Epithelial cell of proximal tubule (primary cell): ENCODE measurements at places on chromosomes 4 and X.

DNA sequence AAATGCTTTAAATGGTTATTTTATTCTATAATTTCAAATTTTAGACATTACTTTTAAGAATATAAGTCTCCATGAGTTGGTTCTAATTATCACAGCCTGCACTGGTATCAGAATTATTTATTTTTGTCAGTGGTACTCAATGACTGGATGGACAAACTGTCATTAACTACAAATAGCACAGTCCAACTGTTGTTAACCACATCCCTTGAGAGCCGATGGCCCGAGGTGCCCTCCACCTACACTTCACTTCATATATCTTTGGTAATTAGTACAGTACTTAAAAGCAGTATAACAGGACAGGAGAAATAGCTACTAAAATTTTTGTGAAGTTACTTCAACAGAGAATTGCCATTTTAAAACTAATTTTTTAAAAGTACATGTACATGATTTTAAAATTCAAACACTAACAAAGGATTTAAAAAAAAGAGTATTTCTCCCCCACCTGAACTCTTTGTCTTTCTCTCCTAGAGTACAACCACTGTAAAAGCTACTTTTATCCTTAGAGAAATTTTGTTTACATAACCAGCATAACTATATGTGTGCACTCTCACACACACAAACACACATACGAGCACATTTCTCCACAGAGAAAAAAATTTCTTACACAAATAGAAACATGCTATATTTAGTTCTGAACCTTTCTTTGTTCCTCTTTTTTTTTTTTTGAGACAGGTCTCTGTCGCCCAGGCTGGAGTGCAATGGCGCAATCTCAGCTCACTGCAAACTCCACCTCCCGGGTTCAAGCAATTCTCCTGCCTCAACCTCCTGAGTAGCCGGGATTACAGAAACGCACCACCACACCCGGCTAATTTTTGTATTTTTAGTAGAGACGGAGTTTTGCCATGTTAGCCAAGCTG lies 6.5 kb downstream of the TIFA start:
- DNase-seq: no peak

DNA sequence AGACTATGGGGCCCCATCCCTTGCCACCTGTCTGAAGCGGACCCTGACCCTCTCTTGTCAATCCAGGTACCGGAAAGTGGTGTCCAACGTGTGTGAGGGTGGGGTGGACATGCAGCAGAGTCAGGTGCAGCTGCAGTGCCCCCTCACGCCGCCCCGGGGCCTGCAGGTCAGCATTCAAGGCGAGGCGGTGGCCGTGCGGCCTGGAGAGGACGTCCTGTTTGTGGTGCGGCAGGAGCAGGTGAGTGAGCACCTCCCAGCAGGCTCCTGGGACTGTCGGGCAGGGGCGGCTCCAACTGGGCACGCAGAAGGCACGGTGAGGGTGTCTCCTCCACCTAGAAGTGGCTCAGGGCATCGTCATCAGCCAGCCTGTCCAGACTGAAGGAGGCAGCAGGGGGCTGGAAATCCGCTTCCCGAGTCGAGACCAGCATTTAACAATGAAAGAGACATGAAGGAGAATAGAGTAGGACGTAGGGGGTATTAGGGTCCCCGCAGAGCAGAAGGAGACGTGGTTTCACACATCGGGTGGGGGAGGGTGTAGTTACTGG lies 221.6 kb downstream of the AFAP1 start:
- no peak for DNase-seq

- no peak for DNase-seq
Observed at GRCh38 chr4:10096978-10097335, 19.6 kb downstream of the WDR1 start.

DNA sequence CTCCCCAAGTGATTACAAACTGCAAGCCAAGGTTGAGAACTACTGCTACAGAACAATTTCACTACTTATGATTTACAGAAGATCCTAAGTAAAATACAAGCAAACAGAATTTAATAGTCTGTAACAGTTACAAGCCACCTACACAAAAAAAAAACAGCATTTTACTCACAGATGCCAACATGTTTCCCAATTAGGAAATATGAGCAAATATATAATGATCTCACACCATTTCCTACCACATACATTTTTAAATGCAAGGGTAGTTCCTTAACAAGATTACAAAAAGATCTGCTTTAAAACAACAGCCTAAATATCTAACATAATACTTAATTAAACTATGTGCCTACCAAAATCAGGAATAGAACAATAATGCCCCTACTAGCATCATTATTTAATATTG lies 63.4 kb downstream of the EFHC2 start:
- DNase-seq: no peak

- peak; percentile 61 for DNase-seq
Observed at GRCh38 chr4:102843273-102843672, 15.9 kb upstream of the UBE2D3 start.

GRCh38 chr4:138677748-138678147 lies 337.8 kb upstream of the NOCT start:
- DNase-seq: no peak

- DNase-seq: no peak
Observed at GRCh38 chr4:145944886-145945285, 6.3 kb upstream of the ZNF827 start.

GRCh38 chr4:117821834-117822233 lies 212.5 kb upstream of the NDST3 start:
- DNase-seq: no peak

DNA sequence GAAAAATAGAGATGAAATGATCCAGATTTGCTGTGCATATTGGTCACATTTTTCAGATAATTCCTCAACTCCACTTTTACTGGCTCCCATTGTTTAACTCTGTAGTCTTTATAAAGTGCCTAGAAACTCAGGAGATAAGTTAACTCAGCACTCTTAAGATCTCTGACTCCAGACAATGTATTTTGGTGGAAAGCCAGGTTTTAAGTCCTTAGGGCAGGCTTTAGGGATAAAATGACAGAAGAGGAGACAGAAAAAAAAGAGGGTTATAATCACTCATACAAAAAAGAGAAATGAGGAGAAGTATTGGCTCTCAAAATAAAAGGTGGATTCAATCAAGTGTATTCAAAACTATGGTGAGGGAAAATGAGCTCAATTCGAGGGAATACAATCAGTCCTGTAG lies 674.8 kb upstream of the INTU start:
- no peak for DNase-seq

- DNase-seq: no peak
Observed at GRCh38 chrX:106898462-106898861, 4.7 kb downstream of the RIPPLY1 start.

- peak; percentile 55 for DNase-seq
Observed at GRCh38 chr4:127558088-127558487, 74.7 kb upstream of the INTU start.

DNA sequence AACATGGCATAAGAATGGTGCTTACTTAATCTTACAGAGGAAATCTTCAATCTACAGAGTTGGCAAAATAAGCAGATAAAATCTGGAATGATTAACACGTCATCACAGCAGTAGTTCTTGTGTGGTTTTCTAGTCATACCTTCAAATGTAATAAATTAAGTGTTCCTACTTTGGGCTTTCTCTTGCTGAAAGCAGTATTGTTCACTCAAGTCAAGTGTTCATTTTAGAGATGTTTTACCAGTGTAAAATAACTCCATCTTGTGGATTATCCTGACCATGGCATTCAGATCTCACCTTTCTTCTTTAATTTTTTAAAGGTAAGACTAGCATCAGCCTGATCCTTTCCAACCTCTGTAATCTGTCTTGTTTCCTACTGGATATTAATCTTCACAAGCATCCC lies 72.9 kb downstream of the ADAMTS3 start:
- no peak for DNase-seq

DNA sequence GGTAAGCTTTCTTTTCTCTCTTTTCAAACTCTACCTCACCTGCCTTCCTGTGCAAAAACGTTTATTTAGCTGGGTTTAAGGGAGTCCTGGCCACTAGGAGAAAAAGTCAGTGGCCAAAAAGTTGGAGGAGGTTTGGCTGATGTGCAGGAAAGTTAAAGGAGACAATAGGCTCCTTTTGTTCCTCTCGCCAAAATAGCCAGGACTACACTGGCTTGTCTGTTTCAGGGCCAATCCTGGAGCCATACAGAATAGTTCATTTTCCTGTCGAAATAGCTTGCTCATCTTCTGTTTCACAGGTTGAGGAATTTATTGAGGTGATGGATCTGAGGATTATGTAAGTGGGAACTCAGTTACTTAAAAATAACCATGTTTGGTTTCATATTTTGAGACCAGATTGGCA lies 423 bp downstream of the HEPH start:
- DNase-seq: no peak

DNA sequence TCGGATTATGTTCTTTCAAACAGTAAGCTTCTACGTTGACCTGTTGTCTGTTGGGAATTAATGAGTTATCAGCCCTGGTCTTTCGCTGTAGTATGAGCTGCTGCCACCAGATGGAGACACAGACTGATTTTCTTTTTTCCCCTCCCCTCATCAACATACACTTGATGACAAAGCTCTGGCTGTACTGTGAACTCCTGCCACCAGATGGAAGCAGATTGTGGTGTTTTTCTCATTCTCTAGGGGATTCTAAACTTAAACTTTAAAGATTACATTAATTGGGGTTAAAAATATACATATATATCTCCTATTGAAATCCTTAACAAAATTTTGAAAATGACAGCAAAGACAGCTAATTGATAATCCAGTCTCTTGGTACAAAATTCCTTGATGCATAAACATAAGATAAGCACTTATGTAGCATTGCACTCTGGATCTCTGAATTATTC lies 44.8 kb downstream of the SMS start:
- DNase-seq: no peak

- DNase-seq: no peak
Observed at GRCh38 chrX:28920153-28920943, 333.1 kb downstream of the IL1RAPL1 start.

- DNase-seq: no peak
Observed at GRCh38 chr4:121778991-121779628, 14.1 kb upstream of the SMIM43 start.

DNA sequence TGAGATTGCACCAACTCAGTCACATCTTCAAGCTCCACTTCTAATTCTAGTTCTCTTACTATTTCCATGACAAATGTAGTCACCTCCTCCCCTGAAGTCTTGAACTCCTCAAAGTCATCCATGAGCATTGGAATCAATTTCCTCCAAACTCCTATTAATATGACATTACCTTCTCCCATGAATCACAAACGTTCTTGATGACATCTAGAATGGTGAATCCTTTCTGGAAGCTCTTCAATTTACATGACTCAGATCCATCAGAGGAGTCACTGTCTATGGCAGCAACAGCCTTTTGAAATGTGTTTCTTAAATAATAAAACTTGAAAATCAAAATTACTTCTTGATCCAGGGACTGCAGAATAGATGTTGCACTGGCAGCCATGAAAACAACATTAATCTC lies 34.5 kb downstream of the GALNTL6 start:
- no peak for DNase-seq
